Urothelium cell line (cell line): ENCODE measurements at places on chromosomes 5 and 9.

- no peak for DNase-seq
Observed at GRCh38 chr5:1875281-1875842, 7.4 kb downstream of the IRX4 start.

GRCh38 chr5:149038336-149039080 is 24.4 kb downstream of the SH3TC2 start:
- DNase-seq: no peak

- DNase-seq: no peak
Observed at GRCh38 chr5:131378721-131379541, 115.1 kb downstream of the CDC42SE2 start.

DNA sequence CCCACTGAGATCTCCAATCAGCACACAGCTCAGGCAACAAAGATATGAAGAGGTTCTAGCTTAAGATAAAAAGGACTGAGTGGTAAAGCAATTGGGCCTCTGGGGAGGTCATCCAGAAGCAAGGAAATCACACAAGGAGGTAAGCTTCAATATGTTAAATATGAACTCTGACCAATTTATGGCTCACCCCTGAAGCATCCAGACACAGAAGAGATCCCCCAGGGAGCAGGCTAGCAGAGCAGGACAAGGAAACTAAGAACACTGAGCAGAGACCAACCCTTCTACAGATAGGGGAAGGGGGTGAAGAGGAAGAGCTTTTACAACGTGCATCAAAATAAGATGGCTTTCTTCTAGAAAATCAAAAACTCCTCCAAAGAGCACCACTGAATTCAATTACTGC is 616.2 kb downstream of the DNAH5 start:
- DNase-seq: no peak

- no peak for DNase-seq
Observed at GRCh38 chr9:128103589-128103962, 24.0 kb downstream of the PTGES2 start.

GRCh38 chr5:176700239-176700847 is 53.1 kb downstream of the TSPAN17 start:
- no peak for DNase-seq

DNA sequence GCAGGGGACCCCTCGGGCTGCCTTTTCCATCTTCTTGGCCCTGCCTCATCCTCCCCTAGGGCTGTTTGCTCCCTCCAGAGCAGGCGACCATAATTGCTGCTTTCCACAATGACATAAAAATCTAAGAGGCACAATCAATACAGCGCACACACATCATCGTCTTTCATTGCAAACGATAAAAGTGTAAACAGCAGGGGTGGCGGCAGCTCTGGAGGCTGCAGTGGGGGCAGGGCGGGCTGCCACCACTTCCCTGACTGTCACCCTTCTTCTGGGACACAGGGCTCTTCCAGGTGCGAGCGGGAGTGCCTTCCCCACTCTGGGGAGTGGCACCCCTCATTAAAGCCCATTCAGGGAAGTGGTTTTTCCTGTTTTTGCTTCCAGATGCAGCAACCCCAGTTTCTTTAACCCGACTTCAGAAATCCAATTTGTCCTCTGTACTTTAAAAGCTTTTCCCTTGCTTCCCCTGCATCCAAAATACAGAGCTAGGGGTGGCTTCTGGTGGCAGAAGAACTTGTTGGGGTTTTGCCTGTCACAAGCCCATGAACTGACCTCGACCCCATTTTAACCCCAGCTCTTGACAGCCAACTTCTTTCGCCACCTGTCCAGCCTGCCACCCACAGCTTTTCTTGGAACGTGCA is 45.7 kb downstream of the TSPAN17 start:
- no peak for DNase-seq

- no peak for DNase-seq
Observed at GRCh38 chr5:120330558-120330957, 133.5 kb upstream of the PRR16 start.

- DNase-seq: no peak
Observed at GRCh38 chr5:134649163-134649835, 714 bp downstream of the SEC24A start.
